ENCODE measurements at places on chromosomes 2 and 18.

- no peak for DNase-seq
Observed at GRCh38 chr2:154961676-154962075, 263.2 kb downstream of the KCNJ3 start.

DNA sequence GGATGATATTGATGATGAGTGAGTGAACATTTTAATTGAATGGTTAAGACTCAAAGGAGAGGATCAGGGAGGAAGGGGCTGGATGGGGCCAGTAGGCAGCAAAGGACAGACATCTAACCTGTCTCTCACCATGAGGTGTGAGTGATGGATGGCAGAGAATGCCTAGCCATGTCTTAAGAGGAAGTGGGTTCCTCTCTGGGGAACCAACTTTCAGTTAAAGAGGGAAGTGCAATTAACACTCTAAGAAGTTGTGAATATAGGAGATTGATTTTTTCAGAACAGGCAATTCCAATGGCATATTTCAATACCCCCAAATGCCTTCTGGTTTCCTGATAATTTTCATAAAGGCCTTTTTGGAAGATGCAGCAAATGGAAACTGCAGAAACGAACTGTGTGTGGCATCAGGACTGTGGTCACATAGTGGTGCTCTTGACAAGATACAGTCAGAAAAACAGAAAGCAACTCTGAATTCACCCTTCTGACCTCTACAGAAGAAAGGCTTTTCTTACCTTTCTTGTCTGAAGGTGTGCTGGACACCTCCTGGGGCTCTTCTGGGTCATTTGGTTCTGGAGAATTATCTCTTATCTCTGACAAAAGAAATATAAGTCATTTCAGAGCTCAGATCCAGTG is 10.2 kb downstream of the SP110 start:
- DNase-seq = peak; percentile 74

DNA sequence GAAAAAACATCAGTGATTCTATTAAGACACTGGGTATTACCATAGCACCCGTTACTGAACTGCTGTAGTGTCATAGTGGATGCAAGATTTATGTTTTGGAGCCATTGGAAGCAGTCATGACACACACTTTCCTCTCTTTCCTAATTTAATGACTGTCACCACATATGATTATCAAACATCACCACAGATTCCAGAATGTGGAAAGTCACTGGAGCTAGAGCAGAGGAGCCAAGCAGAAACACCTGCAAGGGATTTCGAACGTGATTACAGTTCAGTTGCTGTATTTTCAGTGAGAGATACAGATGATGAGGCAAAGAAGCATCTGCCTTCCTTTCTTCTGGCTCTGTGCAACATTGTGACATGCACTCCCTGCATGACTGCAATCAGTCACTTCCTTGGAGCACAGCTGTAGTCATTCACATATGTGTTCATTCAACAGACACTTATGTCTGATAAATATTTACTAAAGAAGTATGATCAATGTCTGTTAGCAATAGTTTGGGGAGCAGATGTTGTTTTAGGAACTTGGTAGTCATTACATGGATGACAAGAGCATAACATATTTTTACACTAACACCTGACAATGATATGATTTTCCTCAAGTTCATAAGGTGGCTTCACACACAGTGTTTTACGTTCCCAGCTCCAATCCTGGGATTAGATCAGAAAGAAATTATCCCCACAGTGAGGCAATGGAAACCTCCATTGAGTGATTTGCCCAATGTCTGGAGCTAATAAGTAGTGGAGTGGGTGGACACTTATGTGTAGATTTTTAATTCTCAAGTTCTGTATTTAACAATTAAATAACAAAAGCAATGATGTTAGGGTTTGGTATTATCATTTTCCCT is 416.6 kb downstream of the PLCL1 start:
- DNase-seq = no peak

GRCh38 chr2:210215120-210215519 is 10.1 kb downstream of the ACADL start:
- no peak for DNase-seq

DNA sequence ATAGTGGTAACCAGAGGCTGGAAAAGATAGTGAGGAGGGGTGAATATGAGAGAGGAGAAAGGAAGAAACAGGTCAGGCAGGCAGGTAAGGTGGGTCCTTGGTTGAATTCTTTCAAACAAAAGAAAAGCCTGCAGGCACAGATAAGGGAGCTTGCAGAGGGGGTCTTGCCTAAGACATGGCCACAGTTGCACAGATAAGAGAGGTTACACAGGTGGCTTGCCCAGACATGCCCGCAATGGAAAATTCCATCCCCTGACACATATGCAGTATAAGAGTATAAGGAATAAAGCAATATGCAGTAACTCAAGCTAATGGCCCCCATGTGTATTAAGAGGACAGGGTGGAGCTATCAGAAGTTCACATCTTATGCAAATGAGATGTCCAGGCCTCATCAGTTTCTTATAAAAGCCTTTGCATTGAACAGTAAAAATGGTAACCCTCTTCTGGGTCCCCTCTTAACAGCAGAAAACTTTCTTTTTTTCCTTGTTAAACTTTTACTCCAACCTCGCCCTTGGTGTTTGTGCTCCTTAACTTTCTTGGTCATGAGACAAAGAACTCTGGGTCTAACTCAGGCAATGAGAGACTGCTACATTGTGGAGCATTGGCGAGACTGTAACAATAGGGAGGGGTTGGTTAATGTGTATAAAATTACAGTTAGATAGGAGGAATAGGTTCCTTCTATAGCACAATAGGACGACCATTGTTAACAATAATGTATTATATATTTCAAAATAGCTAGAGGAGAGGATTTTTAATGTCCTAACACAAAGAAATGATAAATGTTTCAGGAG is 764.6 kb downstream of the TSN start:
- no peak for DNase-seq

Data from naive B cell (primary cell).